ENCODE measurements at places on chromosomes 2 and 18.

- DNase-seq: no peak
- no peaks in the 10 kb centered on the region for H3K27me3 ChIP-seq
- no peaks in the 10 kb centered on the region for H3K36me3 ChIP-seq
- no peaks in the 10 kb centered on the region for H3K4me1 ChIP-seq
Observed at GRCh38 chr18:63676526-63677323, 15.0 kb upstream of the SERPINB3 start.

DNA sequence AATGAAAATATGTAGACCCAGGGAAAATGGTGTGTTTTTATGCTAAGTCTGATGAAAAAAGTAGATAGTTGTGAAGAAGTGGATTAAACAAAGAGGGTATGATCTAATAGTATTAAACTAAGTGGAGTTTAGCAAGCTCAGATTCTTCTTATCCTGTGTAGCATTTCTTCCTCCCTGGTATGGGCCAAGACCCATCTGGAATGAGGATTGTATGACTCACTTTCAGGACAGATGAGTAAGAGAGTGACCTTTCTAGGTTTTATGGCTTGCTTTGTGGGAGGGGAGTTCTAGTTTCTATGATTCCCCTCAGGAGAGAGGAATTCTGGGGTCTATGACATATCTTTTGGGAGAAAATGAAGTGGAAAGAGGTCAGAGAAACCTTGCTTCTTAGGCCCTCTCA is 550.1 kb downstream of the SPAG16 start:
- DNase-seq: no peak
- H3K36me3 ChIP-seq: no peaks in the 10 kb centered on the region
- no peak overlapping the region for H3K27ac ChIP-seq
- no peak overlapping the region for H3K4me3 ChIP-seq

- H3K4me1 ChIP-seq: peaks cover 36% of the 10 kb centered on the region
- H3K4me3 ChIP-seq: no peak overlapping the region
- H3K36me3 ChIP-seq: no peaks in the 10 kb centered on the region
Observed at GRCh38 chr2:219057709-219058540, 2.8 kb downstream of the IHH start.

DNA sequence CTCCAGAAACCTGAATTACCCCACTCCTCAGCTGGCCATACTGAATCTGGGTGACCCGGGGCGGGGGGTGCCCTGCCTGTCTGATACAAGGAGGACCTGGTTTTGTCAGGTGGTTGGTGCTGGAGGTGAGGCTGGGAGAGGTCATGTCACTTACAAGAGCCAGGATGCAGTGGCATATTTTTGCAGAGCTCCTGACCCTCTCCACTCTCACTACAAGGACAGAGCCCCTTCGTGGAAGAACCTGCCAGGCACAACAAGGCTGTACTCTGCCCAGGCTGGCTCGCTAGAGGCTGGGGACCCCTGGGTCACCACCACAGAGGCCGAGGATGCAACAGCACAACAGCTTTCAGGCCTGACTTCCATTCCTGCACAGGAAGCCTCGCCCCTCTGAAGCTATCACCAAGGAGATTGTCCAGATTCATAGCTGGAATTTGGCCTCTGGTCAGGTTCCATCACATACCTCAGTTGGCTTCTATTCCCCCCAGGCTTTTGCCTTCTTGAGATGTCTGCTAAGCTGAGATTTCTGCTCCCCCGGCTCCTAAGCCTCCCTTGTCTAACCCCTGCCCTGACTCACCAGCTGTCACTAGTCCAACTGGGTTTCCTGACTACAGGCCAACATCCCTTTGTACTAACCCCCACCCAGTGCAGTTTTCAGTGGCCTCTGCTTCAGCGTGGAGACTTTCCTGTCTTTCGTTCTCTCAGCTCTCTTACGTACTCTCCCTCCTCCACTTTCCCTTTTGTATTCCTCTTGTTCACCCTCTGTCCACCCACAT is 132.5 kb upstream of the EPAS1 start:
- peaks cover 12% of the 10 kb centered on the region for H3K36me3 ChIP-seq
- no peaks in the 10 kb centered on the region for H3K27me3 ChIP-seq
- H3K4me3 ChIP-seq: no peak overlapping the region
- H3K27ac ChIP-seq: no peak overlapping the region
- peak; percentile 48 for DNase-seq
- no peaks in the 10 kb centered on the region for H3K4me1 ChIP-seq

DNA sequence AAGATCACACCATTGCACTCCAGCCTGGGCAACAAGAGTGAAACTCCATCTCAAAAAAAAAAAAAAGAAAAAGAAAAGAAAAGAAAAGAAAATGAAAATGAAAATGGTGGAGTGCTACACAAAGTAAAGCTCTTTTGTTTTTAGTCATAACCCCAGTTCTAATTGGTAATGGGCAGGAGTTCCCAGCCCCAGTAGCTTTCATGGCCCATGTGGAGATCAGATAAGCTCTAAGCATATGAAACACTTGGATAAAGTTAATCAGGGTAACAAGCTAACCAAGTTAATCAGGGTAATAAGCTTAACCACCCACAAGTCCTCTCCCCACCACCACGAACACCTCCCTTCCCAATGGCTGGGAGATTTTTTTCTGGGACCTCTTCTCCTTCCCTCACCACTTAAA is 240.8 kb downstream of the BCL11A start:
- H3K4me1 ChIP-seq: no peaks in the 10 kb centered on the region
- H3K4me3 ChIP-seq: no peak overlapping the region
- no peaks in the 10 kb centered on the region for H3K27me3 ChIP-seq
- no peaks in the 10 kb centered on the region for H3K36me3 ChIP-seq

GRCh38 chr2:1170711-1171110 is 220.1 kb downstream of the SNTG2 start:
- H3K27me3 ChIP-seq: no peaks in the 10 kb centered on the region
- H3K27ac ChIP-seq: no peak overlapping the region
- no peak overlapping the region for H3K4me3 ChIP-seq
- no peaks in the 10 kb centered on the region for H3K36me3 ChIP-seq
- DNase-seq: no peak
- peaks cover 6% of the 10 kb centered on the region for H3K4me1 ChIP-seq

DNA sequence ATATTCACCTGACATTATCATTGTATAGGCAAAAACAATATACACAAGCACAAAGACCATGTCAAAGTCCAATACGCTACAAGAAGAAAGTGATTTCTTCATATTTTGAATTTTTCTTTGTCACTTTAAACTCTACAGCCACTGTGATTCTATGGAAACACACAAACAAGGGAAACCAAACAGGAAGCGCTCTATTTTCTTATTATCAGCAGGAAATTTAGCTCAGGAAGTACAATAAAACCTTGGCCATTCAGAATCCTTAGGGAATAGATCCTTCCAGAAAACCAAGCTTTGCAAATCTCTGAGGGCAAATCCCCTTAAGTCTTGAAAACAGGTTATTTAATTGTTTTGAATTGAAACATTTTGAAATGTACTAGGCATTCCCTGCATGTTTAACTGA is 336.2 kb downstream of the EPHA4 start:
- DNase-seq: no peak
- H3K27me3 ChIP-seq: no peaks in the 10 kb centered on the region
- H3K36me3 ChIP-seq: no peaks in the 10 kb centered on the region
- H3K27ac ChIP-seq: no peak overlapping the region
- H3K4me3 ChIP-seq: no peak overlapping the region
- H3K4me1 ChIP-seq: no peaks in the 10 kb centered on the region

DNA sequence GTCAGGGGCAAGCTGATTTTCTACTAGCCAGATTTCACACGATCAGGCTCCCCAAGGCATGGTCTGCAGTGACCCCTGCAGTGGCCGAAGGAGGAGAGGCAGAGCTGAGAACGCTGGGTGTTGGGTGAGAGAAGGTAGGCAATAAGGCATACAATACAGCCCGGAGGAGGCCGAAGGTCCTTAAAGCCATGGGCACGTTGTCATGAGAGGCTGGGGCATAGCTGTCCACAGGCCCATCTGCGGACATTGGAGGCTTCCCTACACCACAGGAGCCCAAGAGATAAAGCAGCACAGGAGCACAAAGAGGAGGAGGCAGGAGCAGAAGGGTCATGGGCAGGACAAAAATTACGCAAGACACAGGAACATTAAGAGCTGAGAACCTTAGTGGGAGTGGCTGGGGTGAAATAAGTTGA is 16.7 kb upstream of the BZW1 start:
- DNase-seq: peak; percentile 70
- H3K4me1 ChIP-seq: no peaks in the 10 kb centered on the region
- H3K27ac ChIP-seq: peak overlapping the region; percentile 24
- H3K36me3 ChIP-seq: no peaks in the 10 kb centered on the region

DNA sequence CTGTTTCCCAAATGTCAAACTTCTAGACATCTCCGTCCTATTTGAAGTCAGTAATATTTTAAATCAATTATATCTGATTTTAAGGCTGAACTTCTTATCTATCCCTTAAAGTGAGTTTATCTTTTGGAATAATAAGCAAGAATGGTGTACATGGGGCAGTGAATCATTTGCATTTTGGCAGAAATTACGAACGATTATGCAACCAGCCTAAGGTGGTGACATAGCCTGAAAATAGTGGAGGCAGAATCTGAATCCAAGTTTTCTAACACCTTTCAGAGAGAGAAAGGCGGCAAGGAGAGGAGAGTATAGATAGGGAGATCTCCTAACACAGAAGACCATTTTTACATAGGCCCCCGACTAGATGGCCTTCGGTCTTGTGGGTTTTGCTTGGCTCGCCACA is 10.7 kb downstream of the ZBTB14 start:
- no peaks in the 10 kb centered on the region for H3K27me3 ChIP-seq
- no peak overlapping the region for H3K27ac ChIP-seq
- H3K36me3 ChIP-seq: no peaks in the 10 kb centered on the region

DNA sequence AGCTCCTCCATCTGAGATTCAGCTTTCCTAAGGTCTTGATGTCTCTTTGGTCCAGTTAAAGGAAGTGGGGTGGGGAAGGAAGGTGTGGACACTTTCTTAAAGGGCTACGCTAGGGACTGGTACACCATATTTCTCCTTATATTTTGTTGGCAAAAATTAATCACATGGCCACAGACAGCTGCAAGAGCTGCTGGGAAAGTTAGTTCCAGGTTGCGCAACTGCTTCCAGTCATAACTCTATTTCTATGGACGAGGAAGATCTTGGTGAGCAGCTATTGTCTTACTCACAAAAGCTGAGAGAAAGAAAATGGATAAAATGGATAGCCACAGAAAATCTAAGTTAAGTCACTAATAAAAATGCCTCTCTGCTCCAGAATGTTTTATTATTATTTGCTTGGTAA is 60.7 kb upstream of the PPM1B start:
- no peak for DNase-seq
- H3K27me3 ChIP-seq: no peaks in the 10 kb centered on the region
- H3K27ac ChIP-seq: no peak overlapping the region
- no peak overlapping the region for H3K4me3 ChIP-seq
- H3K36me3 ChIP-seq: no peaks in the 10 kb centered on the region
- H3K4me1 ChIP-seq: no peaks in the 10 kb centered on the region

DNA sequence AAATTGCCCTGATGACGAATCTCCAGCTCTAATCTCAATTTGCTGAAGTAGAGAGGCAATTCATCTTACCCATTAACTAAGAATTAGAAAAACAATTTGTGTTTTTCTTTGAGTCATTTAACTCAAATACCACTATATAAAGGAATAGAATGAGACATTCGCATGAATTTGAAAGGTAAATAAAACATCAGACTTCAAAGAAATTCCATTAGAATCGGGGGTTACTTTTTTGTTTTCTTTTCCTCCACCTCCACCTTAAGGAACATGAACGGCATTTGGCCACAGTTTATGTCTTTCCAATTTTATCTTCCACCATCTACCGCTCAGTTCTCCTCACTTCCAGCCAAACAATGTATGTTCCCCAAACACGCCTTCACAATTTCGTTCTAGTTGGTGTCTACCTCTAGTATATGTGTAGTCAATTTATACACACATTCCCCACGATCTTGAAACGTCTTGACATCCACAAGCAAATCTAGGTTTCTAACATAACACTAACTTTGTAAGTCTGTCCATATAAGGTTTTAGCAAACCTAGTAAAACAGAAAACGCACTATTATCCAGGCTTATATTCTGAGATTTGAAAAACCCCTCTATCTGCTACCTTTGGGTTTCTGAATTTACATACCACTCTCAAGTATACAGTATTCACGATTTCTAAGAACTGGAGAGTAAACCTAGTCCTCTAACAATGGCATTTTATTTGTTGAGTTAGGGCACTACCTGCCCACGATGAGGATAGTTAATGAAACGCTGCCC is 1.2 kb upstream of the SMCHD1 start:
- H3K27ac ChIP-seq: peak overlapping the region; percentile 100
- H3K27me3 ChIP-seq: no peaks in the 10 kb centered on the region
- H3K36me3 ChIP-seq: no peaks in the 10 kb centered on the region
- H3K4me3 ChIP-seq: peak overlapping the region; percentile 99

DNA sequence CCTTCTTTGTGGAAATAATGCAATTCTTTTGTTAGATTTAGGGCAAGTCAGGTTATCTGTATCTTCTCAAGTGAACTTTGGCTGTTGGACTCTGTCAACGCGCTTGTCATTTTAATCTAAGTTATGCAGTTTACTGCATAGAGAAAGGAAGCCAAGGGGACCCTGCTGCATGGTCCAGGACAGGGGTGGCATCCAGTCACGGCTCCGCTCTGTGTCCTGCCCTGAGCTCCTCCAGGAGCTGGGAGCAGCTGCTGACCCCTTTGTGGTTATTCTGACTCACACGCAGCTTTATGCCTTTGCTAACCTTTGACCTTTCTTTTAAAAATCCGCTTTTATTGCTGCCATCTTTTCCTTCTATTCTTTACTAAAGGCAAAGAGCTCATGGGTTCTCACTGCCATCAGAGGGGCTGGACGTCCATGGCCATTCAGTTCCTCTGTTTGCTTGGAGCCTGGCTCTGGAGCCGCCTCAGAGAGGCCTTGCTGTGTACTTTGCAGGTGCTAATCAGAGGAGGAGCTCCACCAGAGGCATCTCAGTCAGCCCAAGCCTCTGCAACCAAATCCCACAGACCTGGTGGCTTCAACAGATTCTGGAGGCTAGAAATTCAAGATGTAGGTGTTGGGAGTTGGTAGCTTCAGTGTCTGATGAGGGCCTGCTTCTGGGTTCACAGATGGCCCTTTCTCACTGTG is 39.3 kb downstream of the SNTG2 start:
- H3K27me3 ChIP-seq: no peaks in the 10 kb centered on the region
- no peak overlapping the region for H3K27ac ChIP-seq
- H3K36me3 ChIP-seq: no peaks in the 10 kb centered on the region
- H3K4me3 ChIP-seq: no peak overlapping the region
- DNase-seq: no peak
- no peaks in the 10 kb centered on the region for H3K4me1 ChIP-seq

DNA sequence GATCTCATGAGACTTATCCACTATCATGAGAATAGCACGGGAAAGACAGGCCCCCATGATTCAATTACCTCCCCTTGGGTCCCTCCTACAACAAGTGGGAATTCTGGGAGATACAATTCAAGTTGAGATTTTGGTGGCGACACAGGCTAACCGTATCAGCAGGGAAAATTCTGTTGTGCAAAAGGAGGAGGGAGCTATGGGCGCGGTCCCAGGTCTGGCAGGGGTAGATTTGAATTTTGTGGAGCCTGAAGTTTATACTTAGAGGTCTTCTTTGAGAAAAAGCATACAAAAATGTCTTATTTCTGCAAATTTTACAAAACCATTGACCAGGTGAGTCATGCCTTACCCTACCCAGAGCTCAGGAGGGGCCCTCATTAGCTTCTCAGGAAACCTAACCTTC is 36.6 kb downstream of the SLC4A3 start:
- no peaks in the 10 kb centered on the region for H3K36me3 ChIP-seq
- DNase-seq: no peak
- H3K4me1 ChIP-seq: no peaks in the 10 kb centered on the region
- no peak overlapping the region for H3K27ac ChIP-seq
- no peak overlapping the region for H3K4me3 ChIP-seq
